ENCODE measurements at places on chromosomes 6 and 20.

DNA sequence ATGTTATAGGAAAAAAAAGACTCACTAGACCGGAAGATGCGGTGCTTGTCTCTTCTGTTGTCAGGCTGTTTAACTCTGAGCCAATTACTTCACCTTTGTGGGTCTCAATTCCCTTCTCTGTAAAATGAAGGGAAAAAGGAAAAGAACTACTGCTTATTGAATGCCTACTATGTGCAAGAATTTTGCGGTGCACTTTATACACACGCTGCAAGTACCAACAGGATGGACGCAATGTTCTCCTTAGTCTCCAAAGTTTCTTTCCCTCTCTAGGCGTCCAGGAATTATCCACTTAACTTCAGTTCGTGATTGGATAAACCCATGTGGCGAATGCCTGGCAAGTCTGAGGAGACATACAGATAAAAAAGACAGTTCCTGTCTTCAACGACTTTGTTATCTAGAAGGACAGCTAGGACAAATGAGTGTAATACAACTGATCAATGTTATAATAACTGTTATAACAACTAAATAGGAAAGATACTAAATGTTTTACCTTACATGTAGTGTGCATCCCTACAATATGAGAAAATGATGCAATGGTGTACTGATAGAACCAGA lies 69.0 kb upstream of the JARID2 start:
- no peak for DNase-seq

GRCh38 chr6:38436726-38437465 lies 202.8 kb downstream of the BTBD9 start:
- DNase-seq: peak; percentile 13

GRCh38 chr20:31572042-31572700 lies 32.9 kb upstream of the ID1 start:
- no peak for DNase-seq

- no peak for DNase-seq
These were observed 319.6 kb upstream of the POU3F2 start for GRCh38 chr6:98514796-98515195.

- no peak for DNase-seq
These were observed 46.4 kb downstream of the TAF4 start for GRCh38 chr20:62019144-62019805.

DNA sequence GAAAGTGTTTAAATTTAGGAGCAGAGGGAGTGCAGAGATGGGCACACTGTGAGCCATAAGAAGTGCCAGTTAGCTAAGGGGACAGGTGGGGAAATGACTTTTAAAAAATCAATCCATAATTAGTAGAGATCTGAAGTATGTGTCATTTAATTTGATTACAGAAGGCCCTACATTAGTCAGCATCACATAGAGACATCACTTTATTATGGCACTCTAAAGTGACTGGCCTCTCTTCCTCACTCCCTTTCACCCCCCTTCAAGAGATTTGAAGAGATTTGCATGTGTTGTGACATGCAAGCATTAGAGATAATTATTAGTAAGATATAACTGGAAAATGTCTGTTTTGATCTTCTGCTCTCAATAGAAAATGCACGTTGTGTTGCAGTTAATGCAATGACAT lies 86.7 kb downstream of the SLX4IP start:
- no peak for DNase-seq

GRCh38 chr20:24764027-24764793 lies 184.9 kb upstream of the CST7 start:
- no peak for DNase-seq

DNA sequence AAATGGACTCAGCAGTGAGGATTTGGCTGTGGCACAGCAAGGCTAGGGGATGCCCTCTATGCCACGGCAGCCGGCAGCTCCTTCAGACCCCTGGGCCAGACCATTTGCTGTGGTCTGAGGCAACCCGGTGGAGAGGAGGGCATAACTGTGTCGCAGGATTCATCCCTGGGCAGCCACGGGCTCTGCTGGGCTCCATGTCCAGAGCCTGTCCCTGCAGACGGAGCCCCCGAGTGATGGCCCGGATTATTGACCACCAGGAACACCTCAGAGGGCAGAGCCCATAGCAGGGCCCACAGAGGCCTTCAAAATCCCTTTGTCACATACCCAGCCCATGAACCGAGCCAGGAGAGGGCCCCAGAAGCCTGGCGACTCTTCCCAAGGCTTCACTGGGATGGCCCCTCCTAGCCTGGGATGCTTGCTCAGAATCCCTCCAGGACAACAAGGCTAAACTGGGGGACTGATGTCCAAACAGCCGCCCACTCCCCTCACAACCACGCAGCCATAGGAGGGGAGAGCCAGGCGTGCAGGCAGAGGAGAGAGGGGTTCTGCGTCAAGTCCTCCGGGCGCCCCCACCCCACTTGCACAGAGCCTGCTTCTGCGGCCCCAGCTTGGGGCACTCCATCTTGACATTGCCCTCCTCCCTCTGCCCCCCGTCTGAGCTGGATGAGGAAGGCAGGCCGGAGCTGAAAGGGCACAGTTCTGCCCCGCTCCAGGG lies 68.2 kb upstream of the AFDN start:
- no peak for DNase-seq

- no peak for DNase-seq
These were observed 33.0 kb upstream of the HFE start for GRCh38 chr6:26053992-26054780.

DNA sequence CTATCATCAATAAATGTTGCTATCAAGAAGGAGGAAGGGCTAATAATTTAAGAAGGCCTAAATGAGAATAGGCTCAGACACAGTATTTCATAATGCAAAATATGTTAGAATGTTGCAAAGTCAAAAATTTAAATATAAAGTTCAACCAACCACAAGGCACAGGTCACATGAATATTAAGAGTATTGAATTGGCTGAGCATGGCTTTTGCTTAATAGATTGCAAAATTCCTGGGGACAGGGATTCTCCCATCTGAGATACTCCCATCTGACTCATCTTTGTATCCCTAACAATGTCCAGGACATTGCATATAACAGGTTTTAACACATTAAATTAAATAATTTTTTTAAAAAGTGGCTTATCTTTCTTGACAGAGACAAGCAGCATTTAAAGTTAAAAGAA lies 32.9 kb upstream of the UTRN start:
- DNase-seq: peak; percentile 40

DNA sequence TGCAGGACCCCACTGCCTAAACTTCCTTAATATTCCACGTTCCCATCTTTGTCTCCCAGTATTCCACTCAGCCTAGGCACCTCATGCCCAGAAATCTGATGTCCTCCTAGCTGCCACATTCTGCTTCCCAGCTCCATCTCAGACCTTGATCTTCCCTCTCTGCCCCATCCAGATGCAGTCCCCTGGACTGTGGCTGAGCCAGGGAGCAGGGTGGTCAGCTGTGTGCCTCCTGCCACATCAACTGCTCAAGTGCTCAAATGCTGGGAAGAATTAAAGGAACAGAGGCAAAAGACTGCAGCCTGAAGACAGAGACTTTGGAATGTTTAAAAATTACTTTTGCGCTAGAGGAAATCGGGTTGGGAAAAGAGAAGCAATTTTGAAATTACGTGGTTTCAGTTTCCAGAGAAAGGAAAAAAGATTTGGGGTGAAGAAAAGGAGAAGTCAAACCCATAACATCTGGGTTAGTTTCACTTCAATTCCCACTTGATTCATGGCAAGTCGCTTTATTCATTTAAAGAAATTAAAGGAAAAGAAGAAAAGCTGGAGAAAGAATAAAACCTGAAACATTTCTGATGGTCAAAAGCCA lies 704.8 kb downstream of the PTPRT start:
- no peak for DNase-seq

- no peak for DNase-seq
These were observed 150.5 kb downstream of the SLC16A10 start for GRCh38 chr6:111237852-111238251.

DNA sequence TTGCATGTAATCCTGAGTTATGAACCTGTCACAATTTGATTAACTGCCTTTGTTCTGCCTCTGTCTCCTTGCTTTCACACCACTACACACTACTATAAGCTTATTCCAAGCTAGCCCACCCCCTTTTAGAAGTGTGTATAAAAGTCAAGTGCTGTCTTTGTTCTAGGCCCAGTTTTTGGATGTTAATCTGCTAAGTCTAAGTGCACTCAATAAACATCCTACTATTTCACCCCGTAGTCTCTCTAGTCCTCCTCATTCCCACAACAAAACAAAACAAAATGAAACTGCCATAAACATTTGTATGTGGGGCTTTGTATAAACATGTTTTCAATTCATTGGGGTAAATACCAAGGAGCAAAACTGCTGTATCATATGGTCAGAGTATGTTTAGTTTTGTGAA lies 16.1 kb upstream of the SPACA1 start:
- no peak for DNase-seq

GRCh38 chr6:75419416-75419815 lies 74.2 kb downstream of the FILIP1 start:
- no peak for DNase-seq

DNA sequence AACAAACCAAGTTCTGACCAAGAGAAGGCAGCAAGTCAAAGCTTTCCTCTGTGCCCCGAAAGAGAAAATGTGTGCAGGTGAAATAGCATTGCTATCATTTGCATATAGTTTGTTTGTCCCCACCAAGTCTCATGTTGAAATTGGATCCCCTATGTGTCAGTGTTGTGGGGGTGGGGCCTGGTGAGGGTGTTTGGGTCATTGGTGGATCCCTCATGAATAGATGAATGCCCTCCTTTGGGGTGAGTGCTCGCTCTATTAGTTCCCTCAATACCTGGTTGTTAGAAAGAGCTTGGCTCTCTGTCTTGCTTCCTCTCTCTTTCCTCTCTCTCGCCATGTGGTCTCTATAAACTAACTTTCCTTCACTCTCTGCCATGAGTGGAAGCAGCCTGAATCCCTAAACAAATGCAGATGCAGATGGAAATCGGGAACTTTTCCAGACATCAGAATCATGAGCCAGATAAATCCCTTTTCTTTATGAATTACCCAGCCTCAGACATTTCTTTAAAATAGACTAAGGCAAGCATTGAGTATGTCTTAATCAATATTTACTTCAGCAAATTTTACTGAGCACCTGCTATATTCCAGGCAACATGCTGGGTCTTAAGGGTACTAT lies 43.8 kb upstream of the SYNDIG1 start:
- no peak for DNase-seq

GRCh38 chr20:20370094-20370575 lies 2.2 kb downstream of the INSM1 start:
- no peak for DNase-seq

- DNase-seq: no peak
These were observed 233.9 kb downstream of the ERMARD start for GRCh38 chr6:169985121-169986015.

- no peak for DNase-seq
These were observed 9.1 kb downstream of the DNAJC5 start for GRCh38 chr20:63903796-63904561.

- DNase-seq: no peak
These were observed 21.6 kb upstream of the MAFB start for GRCh38 chr20:40710603-40711002.

DNA sequence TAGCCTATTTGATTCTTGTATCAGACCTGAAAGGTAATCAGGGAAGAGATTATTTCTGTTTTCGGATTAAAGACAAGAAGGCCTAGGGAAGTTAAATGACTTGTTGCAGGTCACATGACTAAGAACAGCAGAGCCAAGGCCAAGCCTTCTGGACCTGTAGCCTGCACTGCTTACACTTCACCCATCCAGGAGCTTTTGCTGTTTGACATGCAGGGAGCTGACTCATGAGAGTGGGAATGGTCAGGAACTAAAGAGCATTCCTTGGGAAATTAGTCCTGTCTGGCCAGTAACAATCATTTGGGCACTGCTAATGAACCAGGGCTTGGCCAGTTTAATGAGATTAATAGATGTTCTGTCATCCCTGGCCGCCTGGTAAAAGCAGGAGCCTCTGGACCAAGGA lies 46.8 kb downstream of the EIF2S2 start:
- DNase-seq: peak; percentile 63

GRCh38 chr6:48090546-48090945 lies 20.5 kb downstream of the PTCHD4 start:
- DNase-seq: no peak

DNA sequence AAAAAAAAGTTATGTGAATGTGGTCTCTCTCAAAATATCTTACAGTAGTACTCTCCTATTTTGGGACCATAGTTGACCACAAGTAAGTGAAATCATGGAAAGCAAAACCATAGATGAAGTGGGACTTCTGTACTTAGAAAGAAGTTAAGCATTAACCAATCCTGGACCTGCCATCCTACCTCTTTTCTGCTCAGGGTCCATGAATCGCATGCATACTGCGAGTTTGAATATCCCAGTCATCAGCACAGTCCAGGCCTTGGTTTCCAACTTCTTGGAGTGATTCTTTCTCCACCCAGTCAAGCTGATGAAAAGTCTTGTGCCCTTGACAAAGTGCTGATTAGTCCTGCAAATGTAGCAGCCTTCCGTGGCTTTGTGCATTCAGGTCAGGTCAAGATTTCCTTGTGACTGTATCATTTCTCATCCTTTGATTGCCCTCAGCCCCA lies 46.0 kb downstream of the RNF217 start:
- no peak for DNase-seq

- peak; percentile 56 for DNase-seq
These were observed 41.0 kb upstream of the RAB23 start for GRCh38 chr6:57262901-57263694.

- no peak for DNase-seq
These were observed 145.7 kb upstream of the LRFN2 start for GRCh38 chr6:40732878-40733277.

GRCh38 chr6:84553527-84553926 lies 210.9 kb downstream of the TBX18 start:
- DNase-seq: no peak

GRCh38 chr20:44959638-44960102 lies 527 bp downstream of the TOMM34 start:
- DNase-seq: peak; percentile 45

DNA sequence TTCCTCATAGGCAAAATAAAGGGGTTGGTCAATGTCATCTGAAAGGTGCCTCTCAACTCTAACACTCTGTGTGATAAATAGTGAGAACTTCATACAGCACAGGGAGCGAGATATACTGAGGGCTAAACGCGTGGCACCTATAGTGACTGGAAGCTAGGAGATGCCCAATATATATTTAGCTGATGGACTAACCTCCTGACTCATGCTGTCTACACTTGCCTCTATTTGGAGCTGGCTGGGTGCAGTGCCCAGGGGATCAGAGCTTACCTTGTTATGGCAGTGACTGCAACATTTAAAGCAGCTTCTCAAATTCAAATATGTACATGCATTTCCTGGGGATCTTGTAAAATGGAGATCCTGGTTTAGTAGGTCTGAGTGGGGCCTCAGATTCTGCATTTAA lies 111.6 kb upstream of the PLN start:
- DNase-seq: no peak

DNA sequence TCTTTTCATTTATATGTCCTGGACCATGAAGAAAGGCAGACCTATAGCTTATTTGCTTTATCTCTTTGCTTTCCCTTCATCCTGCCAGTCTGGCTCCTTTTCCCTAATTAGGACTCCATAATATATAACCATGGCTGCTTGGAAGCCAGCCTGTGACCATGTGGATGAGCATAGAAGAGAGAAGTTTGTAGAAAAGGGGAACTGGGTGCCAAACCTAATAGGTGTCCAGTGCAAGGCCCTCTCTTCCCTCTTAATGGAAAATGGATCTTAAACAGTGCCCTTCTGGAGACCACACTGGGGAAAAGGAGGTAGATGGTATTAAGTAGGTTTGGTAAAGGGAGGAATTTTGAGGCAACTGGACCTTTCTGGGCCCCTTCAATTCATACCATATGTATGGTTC lies 16.7 kb upstream of the OSTM1 start:
- no peak for DNase-seq

Data from GM03348 (cell line).